ENCODE measurements at places on chromosomes 1 and 21.

DNA sequence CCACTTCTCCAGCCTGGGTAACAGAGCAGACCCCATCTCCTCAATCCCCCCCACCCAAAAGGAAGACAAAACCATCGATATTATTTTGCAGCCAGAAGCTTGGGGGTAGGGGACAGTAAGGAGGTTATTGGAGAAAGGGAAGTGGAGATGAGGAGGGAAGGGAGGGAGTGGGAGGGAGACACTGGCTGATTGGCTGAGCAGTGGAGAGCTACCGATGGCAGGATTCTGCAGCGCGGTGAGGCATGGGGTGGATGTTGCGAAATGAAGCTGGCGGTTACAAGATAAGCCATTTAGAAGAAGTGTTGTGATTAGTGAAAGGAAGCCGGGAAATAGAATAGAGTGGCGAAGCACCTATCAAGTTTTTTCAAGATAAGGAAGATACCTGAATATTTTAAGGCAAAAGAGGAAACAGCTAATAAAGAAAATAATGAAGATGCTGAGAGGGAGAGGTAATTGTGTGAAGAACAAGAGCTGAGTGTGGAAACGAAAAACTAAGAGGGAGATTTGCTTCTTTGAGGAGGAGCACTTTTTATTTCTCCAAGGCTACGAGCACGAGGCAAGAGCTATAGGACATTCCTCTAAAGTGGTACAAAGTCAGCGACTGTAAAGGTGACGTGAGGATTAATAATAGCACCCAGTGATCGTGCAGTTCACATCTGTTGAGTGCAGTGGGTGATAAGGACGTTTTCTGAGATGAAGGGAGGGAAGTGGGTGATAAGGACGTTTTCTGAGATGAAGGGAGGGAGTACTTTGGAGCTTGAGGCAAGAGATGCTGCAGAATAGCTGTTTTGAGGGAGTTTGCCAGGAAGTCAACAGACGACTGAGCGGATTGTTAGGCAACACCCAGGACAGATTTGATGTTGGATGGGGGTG is 103.2 kb upstream of the KIF26B start:
- DNase-seq = no peak

DNA sequence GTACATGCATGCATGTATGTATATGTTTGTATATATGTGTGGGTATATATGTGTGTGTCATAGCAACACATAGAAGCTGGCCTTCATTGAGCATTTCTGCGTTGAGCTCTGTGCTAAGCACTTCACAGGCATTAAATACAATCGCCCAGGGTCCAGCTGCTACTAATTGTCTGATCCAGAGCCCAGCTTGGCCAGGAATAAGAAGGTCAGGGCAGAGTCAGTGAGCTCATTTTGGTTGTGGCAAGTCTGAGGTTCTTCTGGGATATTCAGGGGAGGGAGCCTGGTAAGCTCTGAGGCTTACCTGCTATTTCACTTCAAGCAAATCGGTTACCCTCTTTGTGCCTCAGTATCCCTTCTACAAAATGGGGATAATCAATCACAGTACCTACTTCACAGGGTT is 59.6 kb downstream of the FOXO6 start:
- DNase-seq = peak; percentile 46

GRCh38 chr1:161021165-161021969 is 415 bp upstream of the F11R start:
- DNase-seq = no peak

DNA sequence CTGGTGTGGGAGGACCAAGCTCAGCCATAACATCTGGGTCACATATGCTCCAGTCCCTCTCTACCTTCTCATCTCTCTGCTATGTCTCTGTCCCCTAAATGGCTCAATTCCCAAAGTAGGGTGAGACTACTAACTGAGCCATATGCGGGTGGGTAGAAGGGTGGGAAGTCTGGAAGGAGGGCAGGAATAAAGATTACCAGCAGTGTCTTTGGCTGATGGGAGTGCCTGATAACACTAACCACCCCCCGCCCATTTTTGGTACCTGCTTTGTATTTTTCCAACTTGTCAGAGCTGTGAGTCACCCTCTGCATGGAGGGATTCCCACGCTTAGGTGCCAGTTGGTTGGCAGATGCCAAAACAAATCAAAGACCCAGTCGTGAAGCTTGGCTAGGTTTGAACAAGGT is 14.9 kb upstream of the SSBP3 start:
- DNase-seq = peak; percentile 28

DNA sequence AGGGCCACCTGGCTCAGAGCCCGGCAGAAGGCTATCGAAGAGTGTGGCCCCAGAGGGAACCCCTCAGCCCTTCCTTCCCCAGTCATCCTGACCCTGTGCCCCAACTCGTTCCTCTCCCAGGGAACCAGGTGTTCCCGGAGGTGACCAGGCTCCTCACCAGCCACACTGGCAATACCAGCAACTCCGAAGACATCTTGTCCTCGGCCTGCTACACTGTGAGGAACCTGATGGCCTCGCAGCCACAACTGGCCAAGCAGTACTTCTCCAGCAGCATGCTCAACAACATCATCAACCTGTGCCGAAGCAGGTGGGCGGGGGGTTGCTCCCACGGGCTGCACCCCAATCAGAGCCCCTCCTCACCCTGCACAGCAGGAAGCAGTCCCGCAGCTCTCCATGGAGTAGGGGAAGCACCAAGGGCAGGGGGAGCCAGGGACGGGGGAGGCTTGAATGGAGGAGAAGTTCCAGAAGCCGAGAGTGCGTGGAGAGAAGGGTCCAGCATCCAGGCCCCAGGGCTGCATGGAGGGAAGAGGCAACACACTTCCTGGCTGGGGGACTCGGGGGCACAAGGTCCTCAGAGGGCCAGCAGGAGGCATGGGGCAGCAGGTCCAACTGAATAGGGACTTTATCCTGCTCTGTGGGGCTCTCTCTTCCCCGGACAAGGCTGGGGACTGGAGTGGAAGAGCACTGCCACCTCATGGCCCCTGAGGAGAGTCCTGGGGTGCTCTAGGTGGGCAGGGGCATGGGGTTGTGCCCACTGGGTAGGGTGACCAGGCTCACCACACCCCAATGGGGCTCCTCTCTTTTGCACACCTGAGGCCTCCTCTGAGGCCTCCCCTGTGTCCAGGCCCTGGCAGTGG is 41.7 kb downstream of the PKP1 start:
- DNase-seq = no peak
